ENCODE measurements at places on chromosomes 12 and 14.

DNA sequence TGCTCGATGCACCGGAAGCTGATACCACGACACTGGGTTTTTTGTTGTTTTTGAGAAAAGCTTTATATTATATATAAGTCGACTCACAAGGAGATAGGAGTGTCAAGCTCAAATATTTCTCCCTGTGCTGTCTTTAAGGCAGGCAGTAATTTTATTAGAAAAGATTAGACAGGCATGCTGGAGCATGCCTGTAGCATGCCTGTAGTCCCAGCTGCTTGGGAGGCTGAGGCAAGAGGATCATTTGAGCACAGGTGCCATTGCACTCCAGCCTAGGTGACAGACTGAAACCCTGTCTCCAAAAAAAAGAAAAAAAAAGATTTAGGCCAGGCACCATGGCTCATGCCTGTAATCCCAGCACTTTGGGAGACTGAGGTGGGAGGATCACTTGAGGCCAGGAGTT, 51.8 kb downstream of the GNS start:
- DNase-seq = no peak

DNA sequence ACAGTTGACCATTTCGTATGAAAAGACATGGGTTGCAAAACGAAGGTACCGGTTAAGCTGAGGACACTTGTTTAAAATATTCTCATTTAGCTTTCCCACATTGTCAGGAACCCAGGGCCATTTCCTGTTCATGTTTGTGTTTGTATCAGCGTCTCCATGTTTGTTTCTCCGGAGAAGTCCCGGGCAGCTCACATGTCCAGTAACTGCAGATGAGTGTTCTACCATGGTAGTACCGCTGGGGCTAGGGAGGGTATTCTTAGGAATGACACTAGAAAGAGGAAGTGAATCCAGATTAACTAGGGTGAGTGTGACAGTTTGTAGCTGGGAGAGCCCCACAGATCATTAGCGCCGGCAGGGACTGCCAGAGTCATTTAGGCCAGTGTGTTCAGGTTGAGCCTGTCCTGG, 50.0 kb upstream of the EVL start:
- DNase-seq = no peak

DNA sequence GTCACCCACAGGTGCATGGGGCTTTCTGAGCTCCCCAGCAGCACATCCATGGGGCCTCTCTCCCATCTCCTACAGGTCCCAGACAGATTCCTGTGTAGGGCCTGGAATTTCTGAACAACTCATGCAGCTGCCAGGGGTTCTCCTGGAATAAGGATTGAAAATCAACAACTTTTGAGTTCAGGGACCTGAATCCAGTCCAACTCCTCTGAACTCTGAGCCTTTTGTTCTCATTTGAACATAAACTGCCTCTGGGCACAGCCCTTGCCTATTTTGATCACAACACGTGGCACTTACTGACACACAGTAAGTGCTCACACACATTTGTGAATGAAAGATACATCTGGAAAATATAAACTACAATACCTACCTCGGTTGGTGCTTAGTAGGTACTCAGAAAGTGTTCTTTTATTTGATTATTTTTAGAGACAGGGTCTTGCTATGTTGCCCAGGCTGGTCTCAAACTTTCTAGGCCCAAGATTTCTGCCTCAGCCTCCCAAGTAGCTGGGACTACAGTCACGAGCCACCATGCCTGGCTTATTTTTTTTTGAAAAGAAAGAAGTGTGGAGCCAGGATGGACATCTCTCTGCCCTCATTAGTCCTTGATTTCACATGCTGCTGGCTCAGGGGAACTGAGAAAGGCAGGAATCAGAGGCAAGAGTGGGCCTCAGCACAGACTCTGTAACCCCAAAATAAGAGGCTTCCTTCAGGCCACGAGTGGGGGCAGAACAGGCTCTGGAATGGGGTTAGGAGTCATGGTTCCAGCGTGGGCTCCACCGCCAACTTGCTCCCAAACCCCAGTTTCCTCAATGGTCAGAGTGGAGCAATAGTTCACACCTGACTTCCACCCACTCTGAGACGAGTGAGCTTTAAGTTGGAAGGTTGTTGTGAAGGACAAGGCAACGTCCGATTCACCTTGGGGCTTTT, 27.0 kb downstream of the SYNE3 start:
- no peak for DNase-seq

GRCh38 chr14:98477935-98478334, 794.1 kb downstream of the BCL11B start:
- DNase-seq = no peak

- DNase-seq = no peak
Observed at GRCh38 chr14:21026988-21027315, 2.1 kb upstream of the NDRG2 start.

DNA sequence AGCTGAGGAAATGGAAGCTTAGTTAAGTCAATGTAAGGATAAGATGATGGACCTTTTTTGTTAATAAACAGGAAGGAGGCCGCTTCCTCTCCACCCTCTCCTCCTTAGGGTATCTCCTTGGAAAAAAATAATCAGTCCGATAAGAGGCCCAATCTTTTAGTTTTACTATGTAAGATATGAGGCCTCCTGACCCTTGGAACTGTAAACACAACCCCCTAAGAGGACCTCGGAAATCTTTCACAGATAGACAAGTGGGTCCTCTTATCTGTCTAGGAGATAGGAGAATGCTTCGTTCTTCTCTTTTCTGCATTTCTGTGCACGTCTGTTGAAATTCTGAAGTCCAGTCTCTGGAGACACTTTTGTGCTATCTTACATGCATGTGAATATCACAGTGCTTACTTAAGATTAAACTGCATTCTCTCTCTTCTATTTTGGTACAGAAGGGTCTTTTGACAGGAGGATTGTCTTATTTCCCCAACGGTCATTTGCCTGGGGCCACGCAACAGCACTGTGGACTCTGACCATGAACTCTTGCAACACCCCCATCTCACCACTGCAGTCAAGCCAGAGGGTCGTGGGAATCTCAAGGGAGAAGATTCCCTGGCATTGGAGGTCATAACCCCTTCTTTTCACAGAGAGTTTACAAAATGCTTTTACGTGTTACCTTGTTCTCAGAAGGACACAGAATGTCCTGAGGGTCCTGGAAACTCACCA, 313.0 kb upstream of the RTL1 start:
- DNase-seq = no peak

DNA sequence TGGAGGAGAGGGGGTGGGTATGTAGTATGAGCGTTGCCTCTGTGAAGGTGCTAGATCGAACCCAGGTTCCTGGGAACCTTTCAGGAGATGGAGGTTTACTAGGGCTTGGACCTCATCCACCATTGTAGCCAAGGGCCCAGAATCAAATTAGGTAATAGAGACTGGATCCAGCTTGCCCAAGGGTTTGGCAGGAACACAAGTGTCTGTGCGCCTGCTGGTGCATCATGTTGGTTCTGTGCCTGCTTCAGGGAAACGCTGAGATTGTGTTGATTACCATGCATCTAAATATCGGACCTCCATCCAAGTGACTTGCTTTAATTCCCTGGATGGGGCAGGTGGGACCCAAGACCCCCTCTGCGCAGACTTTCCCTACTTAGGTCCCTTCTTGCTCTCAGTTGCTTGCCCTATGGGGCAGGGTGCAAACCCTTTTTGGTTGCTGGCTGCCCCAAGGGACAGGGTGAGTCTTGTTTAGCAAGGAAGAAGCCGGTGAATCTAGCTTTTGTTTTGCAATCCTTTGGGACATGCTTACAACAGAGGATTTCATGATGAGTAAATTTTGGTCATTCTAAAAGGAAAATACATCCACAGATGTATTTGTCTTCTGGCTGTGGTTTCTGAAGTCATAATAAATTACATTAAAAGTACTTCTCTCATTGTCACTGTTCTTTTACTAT, 189.8 kb upstream of the PRICKLE1 start:
- DNase-seq = no peak

- DNase-seq = no peak
Observed at GRCh38 chr14:50398189-50398580, 1.5 kb upstream of the CDKL1 start.

DNA sequence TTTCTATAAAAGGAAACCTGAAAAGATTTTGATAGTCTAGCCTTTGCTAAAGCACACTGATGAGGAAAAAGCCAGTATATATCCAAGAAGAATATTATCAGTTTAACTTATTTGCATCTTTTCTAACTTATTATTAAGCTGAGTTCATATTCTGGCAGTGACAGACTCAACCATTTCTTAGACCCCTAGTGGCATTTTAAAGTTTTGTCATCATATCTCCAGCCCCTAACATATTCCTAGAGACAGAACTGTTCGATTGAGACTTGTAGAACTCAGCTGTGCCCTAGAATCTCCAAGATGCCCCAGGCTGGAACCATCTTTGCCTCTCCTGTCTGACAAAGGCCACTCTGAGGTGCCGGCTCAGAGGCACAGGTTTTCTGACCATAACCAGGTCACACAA, 365.6 kb downstream of the NELL2 start:
- DNase-seq = no peak

All from NCI-H526 treated with DMSO at 0.1 percent for 48 hours (cell line).